ENCODE measurements at places on chromosomes 11 and 22.

DNA sequence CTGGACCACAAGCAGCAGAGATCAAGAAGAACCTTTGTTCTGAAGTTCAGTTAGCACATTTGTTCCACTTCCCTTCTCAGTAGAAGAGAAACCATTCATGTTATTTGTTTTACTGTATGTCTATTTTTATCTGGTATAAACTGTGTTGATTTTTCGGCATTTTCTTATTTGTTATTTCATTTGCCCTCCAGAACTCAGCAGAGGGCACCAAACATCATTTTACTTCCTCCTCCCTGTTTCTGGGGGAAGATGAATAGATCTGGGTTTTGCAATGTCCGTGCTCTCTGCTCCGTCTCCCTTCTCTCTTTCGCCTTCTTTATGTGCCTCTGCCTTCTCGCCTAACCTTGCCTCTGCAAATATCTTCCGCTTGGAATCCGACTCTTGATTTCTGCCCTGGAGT lies 366.9 kb downstream of the NTM start:
- DNase-seq: no peak
- no peak overlapping the region for H3K4me3 ChIP-seq
- H3K4me1 ChIP-seq: no peaks in the 10 kb centered on the region
- H3K27ac ChIP-seq: no peak overlapping the region
- no peaks in the 10 kb centered on the region for H3K36me3 ChIP-seq
- no peaks in the 10 kb centered on the region for H3K27me3 ChIP-seq

GRCh38 chr11:7576726-7577290 lies 63.0 kb downstream of the PPFIBP2 start:
- DNase-seq: no peak
- peaks cover 42% of the 10 kb centered on the region for H3K27me3 ChIP-seq
- H3K36me3 ChIP-seq: peaks cover 2% of the 10 kb centered on the region
- no peak overlapping the region for H3K4me3 ChIP-seq

DNA sequence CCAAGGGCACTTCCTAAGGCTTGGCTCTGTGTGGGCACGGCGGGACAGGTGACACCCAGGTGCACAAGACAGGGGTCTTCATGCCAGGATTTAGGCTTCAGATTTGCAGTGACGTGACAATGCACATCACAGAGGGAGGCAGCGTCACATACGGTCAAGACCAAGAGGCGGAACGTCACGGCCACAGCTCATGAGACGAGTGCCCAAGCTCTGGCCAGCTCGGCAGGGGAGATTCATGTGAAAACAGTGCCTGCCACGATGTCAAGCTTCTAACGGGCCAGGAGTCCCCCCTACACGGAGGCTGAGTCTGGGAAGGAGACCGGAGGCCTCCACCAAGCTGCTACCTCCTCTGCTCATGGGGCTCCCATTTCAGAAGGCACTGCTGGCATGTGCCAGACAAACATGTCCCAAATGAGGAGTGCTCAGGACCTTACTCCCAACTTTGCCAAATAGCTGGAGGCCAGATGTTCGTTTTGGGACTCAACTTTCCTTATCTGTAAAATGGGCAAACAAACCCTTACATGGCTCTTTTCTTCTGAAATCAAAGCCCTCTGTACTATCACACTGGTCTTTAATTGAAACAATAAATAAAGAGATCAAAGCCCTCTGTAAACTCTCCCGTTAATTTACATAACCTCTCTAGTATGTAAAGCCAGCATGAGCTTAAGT lies 16.6 kb downstream of the VPS37C start:
- peaks cover 5% of the 10 kb centered on the region for H3K36me3 ChIP-seq
- no peak for DNase-seq
- no peaks in the 10 kb centered on the region for H3K27me3 ChIP-seq

DNA sequence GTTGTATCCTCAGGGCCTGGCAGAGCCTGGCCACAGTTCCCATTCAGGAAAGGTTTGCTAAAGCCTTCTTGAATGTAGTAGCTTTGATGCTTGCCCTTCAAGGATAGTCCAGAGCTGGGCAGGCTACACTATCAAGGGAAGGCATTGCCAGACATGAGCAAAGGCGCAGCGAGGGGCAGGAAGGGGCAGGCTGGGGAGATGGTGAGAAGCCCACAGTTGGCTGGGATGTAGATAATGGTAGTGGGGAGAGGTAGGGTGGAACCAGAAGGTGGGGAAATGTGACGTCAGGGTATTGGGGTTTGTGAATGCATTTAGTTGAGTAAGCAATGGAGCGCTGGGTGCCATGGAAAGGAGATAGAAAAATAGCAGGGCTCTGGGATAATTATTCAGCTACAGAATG lies 28.6 kb downstream of the LRRC32 start:
- no peaks in the 10 kb centered on the region for H3K36me3 ChIP-seq
- no peak for DNase-seq
- H3K4me3 ChIP-seq: no peak overlapping the region
- H3K4me1 ChIP-seq: peaks cover 6% of the 10 kb centered on the region

DNA sequence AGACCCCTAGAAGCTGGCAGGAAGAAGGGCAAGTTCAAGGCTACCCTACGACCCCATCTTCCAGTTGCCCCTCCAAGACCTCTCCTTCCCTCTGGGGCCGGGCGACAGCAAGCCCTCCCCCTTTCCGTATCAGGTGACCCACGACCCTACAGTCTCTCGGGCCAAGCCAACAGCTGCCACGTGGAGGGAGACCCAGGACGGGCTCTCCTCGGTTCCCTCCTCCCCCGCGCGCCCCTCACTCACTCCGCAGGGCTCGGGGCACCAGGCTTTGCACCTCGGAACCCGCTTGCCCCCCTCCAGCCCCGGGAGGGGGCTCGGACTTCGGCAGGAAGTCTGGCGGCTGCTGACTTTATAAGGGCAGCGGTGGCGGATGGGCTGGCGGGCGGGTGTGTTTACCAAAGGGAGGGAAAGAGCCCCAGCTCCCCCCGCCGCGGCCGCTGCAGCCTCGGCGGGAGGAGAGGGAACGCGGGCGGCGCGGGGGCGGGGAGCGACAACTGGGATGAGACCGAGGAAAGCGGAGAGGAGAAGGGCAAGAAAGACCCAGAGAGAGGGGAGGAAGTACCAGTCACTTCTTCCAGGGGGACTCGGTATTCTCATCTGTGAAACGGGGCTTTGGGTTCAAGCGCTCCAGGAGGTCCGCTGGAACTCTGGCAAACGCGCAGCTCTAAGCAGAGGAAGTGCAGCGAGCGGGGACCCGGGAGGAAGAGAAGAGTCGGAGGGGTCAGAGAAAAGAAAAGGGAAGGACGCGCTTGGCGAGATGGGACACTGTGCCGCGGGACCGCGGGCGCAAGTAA lies 767 bp downstream of the SLC43A1 start:
- DNase-seq: no peak
- H3K4me1 ChIP-seq: peaks cover 27% of the 10 kb centered on the region
- peaks cover 6% of the 10 kb centered on the region for H3K36me3 ChIP-seq
- H3K27ac ChIP-seq: peak overlapping the region; percentile 95
- peak overlapping the region; percentile 99 for H3K4me3 ChIP-seq

- H3K36me3 ChIP-seq: peaks cover 12% of the 10 kb centered on the region
- H3K27me3 ChIP-seq: no peaks in the 10 kb centered on the region
- peaks cover 50% of the 10 kb centered on the region for H3K4me1 ChIP-seq
- H3K27ac ChIP-seq: no peak overlapping the region
- DNase-seq: no peak
These were observed 3.1 kb downstream of the PPM1F start for GRCh38 chr22:21949569-21949918.

GRCh38 chr11:6319704-6320410 lies 444 bp downstream of the CAVIN3 start:
- H3K27ac ChIP-seq: no peak overlapping the region
- no peak overlapping the region for H3K4me3 ChIP-seq
- no peaks in the 10 kb centered on the region for H3K36me3 ChIP-seq
- peaks cover 77% of the 10 kb centered on the region for H3K27me3 ChIP-seq

DNA sequence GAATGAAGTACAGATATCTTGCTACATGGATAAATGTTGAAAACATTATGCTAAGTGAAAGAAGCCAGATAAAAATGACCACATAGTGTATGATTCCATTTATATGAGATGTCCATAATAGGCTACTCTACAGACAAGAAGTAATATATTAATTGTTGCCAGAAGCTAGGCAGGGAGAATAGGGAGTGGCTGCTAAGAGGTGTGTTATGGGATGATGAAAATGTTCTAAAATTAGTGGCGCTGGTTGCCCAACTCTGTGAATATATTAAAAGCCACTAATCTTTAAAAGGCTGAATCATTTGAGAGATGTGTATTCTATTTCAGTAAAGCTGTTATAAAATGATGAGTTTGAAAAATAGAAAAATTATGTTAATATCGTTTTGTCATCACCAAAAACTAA lies 144.4 kb downstream of the NCAM1 start:
- H3K27me3 ChIP-seq: peaks cover 13% of the 10 kb centered on the region
- H3K27ac ChIP-seq: no peak overlapping the region
- H3K36me3 ChIP-seq: no peaks in the 10 kb centered on the region
- H3K4me3 ChIP-seq: no peak overlapping the region

- H3K36me3 ChIP-seq: peaks cover 10% of the 10 kb centered on the region
- peak overlapping the region; percentile 44 for H3K27ac ChIP-seq
- peak overlapping the region; percentile 52 for H3K4me3 ChIP-seq
- H3K27me3 ChIP-seq: no peaks in the 10 kb centered on the region
These were observed 83.2 kb upstream of the TNRC6B start for GRCh38 chr22:40094485-40094884.

- DNase-seq: no peak
- H3K27ac ChIP-seq: no peak overlapping the region
- peaks cover 76% of the 10 kb centered on the region for H3K27me3 ChIP-seq
- no peak overlapping the region for H3K4me3 ChIP-seq
- peaks cover 2% of the 10 kb centered on the region for H3K36me3 ChIP-seq
These were observed 8.2 kb downstream of the MS4A15 start for GRCh38 chr11:60764879-60765278.

Data from central memory CD8-positive, alpha-beta T cell (primary cell).